Cerebellar cortex (tissue), 1 donor: ENCODE measurements at places on chromosomes 13 and 19.

- DNase-seq = no peak
These were observed 45.4 kb upstream of the MIR17HG start for GRCh38 chr13:91302111-91302510.

GRCh38 chr19:49680421-49681351 is 3.6 kb downstream of the PRMT1 start:
- DNase-seq = peak; percentile 89

GRCh38 chr13:106916329-106916976 is 348.5 kb upstream of the ARGLU1 start:
- DNase-seq = no peak

DNA sequence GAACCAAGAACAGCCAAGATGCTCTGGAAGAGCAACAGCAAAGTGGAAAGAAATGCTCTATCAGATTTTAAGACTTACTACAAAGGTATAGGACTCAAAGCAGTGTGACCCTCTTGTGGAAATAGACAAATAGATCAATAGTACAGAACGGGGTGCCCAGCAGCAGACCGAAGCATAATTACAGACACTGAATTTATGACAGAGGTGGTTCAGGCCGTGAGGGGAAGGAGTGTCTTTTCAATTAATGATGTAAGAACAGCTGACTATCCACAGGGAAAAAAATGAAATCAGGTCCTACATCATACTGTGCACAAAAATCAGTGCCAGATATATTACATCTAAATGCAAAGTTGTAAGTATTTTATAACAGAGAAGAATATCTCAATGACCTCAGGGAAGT is 95.6 kb downstream of the KATNAL1 start:
- no peak for DNase-seq

DNA sequence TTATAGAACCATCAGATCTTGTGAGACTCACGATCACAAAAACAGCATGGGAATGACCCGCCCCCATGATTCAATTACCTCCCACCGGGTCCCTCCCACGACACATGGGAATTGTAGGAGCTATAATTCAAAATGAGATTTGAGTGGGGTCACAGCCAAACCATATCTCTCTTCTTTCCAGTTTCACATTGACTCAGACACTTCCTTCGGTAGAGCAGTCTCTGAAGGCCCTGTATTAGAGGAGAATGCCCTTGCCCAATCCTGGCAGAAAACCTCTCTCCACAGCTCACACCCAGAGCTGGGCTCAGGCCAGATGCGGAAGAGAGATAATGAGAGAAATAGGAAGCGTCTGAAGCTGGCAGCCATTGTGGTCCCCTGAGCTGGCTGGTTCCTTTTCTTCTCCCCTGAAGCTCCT is 72.4 kb upstream of the CLDN10 start:
- no peak for DNase-seq

DNA sequence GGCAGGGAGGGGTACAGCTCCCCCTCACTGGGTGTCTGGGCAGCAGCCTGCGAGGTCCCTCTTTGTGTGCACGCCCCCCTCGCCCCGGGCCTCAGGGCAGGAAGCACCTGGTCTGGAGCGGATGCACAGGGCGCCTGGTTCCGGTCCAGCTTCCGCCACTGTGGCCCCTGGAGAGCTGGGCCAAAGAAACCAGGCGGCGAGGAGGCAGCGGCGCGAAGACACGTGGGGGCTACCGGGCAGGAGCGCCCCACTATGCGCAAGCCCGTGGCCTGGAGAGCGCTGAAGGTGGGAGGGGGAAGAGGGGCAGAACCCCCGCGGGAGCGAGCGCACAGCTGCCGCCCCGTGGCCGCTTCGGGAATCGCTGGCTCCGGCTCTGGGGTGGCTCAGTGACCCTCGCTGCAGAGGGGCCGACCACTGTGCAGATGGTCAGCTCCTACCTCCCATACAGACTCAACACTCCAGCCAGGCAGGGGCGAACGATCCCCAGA is 1.7 kb upstream of the LYL1 start:
- peak; percentile 45 for DNase-seq

DNA sequence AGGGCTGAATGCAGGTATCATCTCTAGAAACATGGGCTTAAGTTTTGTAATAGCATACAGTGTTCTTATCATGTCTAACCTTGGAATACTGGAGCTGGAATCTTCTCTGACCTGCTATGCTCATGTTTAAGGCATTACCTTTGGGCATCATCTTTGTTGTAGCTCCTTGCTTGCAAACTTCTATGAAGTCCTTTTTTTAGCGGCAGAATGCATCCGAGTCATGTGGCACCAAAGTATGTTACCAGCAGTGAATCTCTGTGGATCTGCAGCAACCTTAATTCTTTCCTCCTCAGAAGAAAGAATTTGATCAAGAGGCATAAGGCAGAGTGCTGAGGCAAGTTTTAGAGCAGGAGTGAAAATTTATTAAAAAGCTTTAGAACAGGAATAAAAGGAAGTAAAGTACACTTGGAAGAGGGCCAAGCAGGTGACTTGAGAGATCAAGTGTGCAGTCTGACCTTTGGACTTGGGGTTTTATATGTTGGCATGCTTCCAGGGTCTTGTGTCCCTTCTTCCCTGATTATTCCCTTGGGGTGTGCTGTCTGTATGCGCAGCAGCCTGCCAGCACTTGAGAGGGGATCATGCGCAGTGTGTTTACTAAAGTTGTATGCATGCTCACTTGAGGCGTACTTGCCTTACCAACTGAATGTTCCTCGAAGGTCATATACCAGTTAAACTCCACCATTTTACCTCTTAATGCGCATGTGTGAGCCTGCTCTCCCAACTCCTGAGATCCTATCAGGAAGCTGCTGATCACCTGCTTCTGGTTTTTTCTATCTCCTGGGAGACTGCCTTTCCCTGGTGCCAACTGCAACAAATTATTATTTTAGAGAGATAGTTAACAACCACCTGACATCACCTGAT is 115.5 kb downstream of the LACC1 start:
- DNase-seq = no peak

- DNase-seq = no peak
These were observed 511 bp downstream of the GARRE1 start for GRCh38 chr19:34254698-34255432.

GRCh38 chr13:80177327-80177726 is 163.6 kb downstream of the SPRY2 start:
- no peak for DNase-seq

DNA sequence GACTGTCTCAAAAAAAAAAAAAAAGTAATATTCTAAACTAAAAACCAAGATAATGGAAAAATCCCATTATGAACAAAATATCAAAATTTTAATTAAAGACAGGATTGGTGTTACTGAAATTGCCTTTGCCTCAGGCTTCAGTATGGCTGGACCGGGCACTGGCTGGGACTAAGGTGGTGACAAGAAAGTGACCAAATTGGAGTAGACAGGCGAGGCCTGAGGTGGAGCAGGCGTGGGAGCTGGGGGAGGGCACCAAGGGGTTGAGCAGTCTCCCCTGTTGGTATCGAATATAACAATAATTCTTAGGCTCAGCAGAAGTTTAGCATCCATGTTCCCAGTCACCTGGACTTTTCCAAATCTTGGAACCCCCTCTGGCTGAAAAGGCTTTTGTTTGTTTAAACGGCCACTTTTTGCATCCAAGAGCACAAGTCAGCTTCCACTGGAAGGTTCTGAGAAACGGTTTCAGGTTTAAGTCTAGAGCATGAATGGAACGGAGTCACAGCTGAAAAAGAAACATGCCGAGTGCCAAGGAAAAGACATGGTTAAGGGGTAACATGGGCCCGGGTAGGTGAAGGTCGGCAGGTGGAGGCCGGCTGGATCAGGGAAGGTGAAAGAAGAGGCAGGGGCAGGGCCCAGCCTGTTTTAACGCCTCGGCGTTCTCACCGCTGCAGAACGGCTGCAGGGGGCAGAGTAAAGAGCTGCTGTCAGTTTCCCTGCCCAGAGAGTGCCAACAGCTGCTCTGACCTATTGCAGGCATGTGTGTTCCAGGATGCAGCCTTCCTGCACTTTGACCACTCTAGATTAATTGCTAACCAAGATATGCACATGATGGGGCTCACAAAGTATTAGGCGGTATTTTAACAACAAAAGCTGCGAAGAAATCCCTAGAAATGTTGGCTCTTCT is 104.4 kb downstream of the TM9SF2 start:
- DNase-seq = no peak

DNA sequence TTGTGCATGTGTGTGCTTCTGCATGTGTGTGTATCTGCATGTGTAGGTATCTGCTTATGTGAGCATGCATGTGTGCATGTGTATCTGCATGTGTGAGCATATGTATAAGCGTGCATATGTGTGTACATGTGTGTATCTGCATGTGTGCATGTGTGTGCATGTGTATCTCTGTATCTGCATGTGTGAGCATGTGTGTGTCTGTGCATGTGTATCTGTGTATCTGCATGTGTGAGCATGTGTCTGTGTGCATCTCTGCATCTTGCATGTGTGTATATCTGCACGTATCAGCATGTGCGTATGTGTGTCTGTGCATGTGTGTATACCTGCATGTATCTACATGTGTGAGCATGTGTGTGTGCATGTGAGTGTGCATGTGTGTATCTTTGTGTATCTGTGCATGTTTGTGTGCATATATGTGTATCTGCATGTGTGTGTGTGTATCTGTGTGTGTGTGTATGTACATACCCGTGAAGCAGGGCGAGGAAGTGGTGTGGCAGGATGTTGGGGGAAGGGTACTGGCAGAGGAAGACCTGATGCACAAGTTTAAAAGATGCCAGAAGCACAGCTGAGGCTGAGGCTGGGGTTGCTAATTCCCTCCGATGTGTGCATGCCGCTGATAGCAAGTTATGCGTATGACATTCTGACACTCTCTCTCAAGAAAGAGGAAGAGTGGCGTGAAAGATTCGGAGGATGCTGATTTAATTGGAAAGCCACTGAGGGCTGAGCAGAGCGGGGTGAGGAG is 64.2 kb downstream of the TEX29 start:
- DNase-seq = no peak

DNA sequence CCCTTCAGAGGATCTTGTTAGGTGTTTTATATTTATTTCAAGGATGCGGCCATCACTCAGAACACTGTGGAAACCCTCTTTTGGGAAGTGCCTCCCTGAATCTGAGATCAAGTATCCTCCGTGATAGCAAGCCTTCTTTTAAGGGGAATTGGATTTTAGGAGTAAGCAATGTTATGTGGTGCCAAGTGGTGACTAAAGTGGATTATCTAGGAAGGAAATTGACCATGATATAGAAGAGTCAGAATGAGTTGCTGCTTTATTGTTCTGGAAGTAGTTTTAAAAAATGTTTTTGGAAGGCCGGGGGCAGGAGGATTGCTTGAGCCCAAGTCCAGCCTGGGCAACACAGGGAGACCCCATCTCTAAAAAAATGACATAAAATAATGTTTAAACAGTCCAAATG is 6.7 kb downstream of the ERCC5 start:
- no peak for DNase-seq

DNA sequence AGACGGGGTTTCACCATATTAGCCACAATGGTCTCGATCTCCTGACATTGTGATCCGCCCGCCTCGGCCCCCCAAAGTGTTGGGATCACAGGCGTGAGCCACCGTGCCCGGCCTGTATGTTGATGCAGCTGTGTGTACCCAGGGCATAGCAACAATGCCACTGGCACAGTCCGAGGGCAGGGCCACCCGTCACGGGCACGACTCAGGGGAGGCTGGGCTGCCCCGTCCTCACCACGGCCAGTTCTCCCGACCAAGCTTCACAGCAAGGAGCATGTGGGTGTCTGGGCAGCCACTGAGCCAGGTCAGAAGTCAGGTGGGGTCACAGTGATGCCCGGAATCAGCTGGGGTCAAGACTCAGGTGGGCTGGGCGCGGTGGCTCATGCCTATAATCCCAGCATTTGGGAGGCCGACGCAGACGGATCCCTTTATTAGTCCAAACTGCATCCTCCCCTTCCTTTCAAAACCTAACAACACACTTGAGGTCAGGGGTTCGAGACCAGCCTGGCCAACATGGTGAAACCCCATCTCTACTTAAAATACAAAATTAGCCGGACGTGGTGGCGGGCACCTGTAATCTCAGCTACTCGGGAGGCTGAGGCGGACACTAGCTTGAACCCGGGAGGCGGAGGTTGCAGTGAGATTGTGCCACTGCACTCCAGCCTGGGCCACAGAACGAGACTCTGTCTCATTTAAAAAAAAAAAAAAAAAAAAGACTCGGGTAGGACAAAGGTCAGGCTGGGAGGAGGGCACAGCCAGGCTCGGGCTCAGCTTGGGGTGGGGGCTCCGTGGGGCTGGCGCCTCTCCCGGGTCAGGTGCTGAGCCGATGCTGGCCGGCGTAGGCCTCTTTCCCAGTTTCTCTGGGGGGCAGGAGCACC is 1.2 kb upstream of the CDC34 start:
- no peak for DNase-seq

DNA sequence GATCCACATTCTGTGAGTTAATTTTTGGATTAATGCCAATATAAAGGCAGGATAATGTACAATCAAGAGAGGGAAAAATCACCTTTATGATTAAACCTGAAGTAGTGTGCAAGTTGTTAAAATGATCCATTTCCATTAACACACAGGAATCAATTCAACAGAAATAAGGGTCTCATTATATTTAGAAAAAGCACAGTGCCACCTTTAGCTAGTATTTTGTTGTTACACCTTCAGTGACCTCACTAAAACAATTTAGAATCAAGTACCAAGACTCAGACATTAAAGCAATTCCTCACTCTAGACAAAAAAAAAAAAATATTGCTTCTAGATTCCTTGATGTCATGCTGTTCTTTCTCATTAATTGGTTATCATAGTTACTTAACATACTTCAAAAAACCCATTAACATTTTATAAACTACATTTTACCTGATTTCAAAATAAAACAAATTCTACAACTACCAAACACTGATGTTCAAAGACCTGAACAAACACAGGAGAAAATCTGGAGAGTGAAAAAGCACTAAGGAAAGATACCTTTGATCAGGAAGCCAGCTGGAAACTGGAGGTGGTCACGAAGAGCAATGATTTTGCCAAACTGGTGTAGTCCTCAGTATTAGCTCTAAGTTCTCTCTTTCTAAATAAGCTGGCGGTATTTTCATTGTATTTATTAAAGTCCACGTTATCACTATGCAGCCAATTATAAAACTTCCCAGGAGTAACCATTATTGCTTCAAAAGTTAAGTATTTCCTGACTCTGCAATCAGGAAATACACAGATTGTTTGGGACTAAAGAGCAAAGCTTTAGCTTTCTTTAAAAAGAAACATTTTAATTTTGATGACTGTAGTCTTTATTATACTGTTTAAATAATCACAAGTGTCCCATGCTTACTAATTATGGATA is 115.3 kb downstream of the TBC1D4 start:
- no peak for DNase-seq

DNA sequence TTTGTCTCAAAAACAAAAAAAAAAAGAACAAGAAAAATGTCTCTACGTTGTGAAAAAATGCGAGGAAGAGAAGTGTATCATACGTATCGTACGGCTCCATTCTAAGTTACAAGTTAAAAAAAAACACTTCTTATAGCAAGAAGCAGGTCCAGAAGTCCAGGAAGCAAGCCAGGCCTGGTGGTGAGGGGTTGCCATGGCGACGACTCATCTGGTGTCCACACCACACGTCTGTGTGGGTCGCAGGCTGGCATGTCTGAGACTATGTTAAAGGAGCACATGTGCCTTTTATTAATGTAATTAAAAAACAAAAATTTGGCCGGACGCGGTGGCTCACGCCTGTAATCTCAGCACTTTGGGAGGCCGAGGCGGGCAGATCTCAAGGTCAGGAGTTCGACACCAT is 5.9 kb downstream of the MED16 start:
- peak; percentile 34 for DNase-seq
